ENCODE measurements at places on chromosomes 13 and 19.

- no peak for DNase-seq
These were observed 12.2 kb downstream of the ABCC4 start for GRCh38 chr13:95289020-95289444.

DNA sequence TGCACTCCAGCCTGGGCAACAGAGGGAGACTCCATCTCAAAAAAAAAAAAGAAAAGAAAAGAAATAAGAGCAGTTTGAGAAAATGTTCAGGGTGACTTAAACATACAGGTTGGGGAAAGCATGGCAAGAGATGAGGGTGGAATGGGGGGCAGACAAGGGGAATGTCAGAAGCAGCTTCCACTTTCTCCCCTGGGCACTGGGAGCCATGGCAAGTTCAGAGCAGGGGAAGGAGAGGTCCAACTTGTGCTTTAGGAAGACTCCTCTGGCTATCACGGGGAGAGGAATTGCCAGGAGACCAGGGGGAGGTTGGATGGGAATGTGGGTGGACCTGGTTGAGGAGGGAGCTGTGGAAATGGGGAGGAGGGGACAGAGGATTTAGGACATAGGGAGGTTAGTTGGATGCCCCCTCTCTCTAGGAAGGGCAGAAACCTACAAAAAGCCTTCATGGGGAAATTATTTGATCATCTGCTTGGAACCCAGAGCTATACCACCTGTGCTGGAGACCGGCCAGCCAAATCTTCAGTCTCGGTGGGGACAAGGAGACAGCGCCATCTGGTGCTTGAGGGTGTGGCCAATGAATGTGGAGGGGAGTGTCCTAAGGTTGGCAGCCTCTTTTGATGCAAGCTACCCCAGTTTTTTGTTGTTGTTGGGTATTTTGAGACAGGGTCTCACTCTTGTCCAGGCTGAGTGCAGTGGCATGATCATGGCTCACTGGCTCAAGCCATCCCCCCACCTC, 7.3 kb upstream of the STRN4 start:
- peak; percentile 63 for DNase-seq

DNA sequence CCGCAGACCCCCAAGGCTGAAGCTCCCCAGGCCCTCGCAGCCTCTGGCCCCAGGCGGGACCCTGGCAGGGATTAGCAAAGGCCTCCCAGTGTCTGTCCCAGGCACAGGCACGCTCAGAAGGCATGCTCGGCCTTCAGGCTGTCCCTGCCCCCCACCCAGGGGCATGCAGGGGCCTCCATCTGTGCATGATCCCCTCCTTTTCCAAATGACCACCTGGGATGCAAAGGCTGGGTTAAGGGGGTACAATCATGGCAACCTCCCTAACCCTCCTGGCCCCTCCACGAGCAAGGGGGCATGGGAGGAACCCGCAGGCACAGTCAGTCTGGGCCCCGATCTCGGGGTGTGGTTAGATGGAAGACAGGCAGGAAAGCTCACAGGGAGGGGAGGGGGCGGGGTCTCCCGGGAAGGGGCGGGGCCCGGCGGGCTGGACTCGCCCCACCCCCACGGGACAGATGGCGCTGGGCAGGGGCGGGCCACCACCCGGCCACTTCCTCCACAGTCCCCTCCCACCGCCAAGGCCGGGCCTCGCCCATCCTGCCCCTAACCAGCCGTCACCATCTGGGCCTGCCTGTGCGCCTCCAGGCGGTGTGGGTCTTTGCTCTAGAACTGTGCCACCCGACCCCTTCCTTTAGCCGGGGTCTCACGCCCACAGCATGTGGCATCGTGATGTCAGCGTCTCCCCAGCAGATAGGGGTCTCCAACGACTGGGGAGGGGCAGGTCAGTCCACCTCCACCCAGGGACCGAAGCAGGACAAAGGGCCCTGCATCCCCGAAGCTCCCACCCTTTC, 7.0 kb upstream of the REXO1 start:
- DNase-seq = peak; percentile 96

DNA sequence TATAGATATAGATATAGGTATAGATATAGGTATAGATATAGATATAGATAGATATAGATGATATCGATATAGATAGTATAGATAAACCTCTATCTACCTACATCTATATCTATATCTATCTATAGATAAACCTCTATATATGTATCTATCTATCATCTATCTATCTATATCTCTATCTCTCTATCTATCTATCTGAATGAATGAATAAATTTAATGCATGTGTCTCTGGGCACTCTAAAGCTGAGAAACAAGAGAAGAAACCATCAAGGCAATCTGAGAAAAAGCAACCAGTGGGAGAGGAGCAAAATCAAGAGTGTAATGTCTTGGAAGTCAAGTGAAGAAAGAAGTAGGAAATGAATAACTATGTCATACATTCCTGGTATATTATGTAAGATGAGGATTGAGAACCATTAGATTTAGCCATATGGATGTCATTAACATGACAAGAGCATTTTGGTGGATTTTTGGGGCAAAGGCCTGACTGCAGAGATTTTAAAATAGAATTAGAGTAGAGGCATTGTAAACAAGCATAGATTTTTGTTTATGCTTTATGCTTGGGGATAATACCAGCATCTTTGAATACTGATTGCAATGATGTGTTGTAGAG, 1262.7 kb upstream of the MIR17HG start:
- no peak for DNase-seq

DNA sequence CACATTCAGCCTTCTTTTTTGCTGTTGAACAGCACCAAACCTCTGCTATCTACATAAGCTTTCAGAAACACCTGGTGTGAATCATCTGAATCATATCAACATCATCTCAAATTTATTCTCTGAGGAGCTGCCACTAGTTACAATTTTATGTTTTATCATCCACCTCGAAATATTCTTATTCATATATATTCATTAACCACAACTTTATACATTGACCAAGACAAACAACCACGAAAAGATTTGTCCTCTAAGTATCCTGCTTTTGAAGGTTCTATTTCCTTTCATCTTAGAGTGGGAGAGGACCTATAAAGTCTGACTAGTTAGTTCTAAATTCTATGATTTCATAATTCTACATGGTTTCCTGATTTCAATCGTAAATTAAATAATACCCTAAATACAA, 18.9 kb downstream of the ESD start:
- no peak for DNase-seq

- DNase-seq = no peak
These were observed 5.6 kb downstream of the CDADC1 start for GRCh38 chr13:49253310-49253709.

GRCh38 chr13:111390522-111391270, 70.3 kb downstream of the TEX29 start:
- DNase-seq = no peak

GRCh38 chr19:17942181-17942580, 9.4 kb downstream of the CCDC124 start:
- DNase-seq = no peak

DNA sequence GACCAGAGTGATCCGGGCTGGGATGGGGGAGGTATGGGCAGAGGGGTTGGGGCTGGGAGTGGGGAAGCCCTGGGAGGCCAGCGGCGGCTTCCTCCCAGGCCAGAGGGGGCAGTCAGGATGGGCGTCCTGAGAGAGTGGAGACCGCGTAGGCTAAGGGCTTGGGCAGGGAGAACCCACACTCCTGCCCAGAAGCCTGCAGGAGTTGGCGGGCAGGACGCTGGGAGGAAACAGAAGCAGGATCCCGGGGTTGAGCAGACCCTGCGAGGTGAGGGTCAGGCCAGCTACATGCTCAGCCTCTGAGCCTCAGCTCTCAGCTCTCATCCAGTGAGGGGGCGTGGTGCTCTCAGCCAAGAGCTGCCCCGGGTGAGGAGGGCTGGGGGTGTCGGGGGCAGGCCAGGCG, 7.8 kb upstream of the SCN1B start:
- DNase-seq = no peak

GRCh38 chr19:28633319-28634018, 579.5 kb downstream of the UQCRFS1 start:
- DNase-seq = no peak
